ENCODE measurements at places on chromosomes 13 and 19.

GRCh38 chr19:7602240-7602934, 6.7 kb downstream of the CAMSAP3 start:
- DNase-seq, result no peak

- DNase-seq, result no peak
Measured at GRCh38 chr19:43441716-43442115, 23.7 kb downstream of the LYPD3 start.

DNA sequence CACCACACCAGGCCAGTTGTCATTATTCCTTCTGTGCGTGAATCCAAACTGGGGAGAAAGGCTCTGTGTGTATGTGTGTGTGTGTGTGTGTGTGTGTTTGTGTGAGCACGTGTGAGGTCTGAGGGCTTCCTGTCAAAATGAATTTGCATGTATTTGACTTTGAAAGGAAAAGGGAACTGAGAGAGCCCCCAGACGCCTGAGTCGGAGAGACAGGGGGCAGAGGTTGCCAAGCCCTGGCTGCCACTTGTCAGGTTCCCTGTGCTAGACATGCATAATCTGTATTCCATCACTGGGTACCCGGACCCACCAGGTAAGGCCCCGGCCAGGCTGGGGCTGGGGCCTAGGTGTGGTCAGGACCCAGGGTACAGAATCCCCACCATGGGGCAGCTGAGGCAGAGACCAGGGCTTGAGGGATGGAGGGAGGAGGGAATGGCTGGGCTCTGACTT, at the start of gene CLEC17A:
Gene CLEC17A, plus strand, starts transcription at position 191 of the 447 bp plus-strand sequence. Its CDS starts 77 bp downstream, at position 268.
- no peak for DNase-seq

DNA sequence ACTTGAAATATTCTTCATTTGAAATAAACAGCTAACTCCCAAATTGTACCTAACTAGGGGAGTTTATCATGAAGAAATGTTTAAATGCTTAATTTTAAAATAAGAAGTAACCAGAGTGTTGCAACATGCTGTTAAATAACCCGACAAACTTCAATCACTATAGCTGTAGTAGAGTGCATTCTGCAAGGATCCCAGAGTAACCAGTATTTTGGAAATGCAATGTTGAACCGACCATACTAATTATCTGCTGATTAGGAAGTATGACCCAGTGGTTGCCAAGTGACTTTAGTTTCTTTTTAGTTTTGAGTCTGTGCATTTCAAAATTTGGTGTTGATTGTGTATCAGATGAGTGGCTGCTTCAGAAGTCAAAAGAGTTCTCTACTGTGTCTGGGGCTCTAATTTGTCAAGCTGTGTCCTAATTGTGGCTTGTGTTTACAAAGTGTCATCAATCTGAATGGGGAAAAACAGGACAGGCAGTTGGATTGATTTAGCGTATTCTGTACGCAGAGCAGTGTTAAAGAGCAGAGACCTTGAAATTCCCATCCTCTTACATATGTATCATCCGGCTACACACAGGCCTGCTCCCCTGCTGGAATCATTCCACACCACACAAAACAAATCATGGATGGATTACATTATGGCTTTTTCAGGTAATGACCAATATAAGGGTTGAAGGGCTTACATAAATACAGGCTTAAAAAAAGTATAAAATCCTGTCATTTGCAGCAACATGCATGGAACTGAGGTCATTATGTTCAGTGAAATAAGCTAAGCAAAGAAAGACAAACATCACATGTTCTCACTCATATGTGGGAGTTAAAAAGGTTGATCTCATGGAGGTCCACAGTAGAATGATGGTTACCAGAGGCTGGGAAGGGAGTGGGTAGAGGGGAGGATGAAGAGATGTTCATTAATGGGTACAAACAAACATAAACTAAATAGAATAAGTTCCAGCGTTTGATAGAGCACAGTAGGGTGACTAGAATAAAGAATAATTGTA, 351.5 kb downstream of the KLF12 start:
- no peak for DNase-seq

DNA sequence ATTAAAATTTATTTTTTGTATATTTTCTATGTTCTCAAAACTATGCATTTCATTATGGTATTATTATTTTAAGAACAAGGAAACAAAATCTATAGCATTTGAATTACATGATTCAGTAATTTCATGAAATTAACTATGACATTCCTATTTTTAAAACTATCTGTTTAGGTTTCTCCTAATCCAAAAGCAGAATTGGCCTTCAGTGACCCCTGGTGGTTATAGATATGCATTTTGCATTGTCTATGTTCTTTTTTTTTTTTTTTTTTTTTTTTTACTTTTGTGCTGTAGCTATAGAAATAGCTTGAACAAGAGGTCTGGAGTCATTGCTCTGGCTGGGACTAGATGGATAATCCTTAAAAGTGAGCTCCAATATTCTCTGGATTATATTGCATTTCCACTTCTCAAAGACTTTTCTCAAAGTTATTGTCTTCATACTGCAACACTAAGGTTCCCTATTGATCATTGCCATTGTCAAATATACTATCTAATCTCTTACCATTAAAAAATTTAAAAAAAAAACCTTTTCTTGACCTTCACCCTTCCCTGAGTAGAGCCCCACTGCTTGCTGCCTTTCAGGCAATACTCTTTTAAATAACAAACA, 15.9 kb upstream of the DNAJC3 start:
- DNase-seq, result peak; percentile 25

DNA sequence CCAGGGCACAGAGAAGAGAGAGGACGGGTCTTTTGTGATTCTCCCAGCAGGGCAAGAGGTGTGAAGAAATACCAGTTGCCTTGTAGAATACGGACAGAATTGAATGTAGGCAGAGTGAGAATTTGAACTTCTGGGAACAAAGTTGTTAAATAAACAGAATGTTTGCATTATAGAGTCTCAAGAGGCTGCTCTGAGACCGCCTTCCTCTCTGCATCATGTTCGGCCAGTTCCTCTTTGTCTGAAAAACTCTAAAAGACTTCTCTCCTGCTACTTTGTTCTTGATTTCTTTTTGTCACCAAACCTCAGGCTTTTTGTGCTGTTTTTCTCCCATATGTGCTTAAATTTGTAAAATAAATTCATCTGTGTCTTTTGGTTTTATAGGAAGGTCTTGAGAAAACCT, 256.4 kb downstream of the DLEU7 start:
- DNase-seq, result no peak

GRCh38 chr19:862581-863314, 3.3 kb downstream of the CFD start:
- peak; percentile 51 for DNase-seq

GRCh38 chr19:16016226-16017137, 59.8 kb upstream of the TPM4 start:
- DNase-seq, result no peak

- DNase-seq, result no peak
Measured at GRCh38 chr19:7535998-7536695, 630 bp downstream of the PNPLA6 start.

DNA sequence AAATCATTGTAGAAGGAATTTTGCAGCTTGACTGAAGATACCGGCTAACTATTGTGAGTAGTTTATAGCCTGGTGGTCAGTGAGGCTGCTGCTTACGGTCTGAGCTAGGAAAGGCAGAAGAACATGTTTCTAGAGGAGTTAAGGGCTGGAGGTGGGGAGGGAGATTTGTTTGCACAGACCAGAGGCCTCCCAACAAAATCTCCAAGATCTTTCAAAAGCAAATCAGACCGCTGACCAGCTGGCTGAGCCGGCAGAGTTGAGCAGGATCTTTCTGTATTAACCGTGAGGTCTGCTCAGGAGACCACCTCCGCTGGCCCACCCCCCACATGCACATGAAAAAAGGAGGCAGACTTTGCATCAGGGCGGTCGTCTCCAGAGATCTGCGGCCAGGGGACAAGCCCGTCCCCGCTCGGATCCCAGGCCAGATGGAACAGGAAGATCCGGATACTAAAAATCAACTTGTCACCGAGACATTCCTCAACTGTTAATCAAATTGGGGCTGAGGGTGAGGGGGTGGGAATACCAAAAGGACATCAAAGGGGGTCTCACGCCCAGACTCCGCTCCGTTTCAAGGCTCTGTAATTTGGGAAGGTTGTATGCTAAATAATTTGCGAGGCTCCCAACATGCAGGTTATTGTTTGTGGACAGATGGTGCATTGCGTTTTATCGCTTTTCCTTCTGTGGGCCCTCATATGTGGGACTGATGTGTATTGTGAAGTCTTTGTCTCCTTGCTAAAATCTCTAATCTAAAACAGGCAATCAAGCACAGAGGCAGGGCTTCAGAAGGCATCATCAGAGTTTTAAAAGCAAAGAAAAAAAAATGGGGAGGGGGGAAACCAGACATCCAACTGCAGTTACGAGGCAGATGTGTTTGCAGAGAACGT, 319.0 kb downstream of the ZNF536 start:
- DNase-seq, result no peak
